ENCODE measurements at places on chromosomes 2 and 18.

- no peak for DNase-seq
Measured at GRCh38 chr2:63424329-63425078, 163.8 kb downstream of the WDPCP start.

DNA sequence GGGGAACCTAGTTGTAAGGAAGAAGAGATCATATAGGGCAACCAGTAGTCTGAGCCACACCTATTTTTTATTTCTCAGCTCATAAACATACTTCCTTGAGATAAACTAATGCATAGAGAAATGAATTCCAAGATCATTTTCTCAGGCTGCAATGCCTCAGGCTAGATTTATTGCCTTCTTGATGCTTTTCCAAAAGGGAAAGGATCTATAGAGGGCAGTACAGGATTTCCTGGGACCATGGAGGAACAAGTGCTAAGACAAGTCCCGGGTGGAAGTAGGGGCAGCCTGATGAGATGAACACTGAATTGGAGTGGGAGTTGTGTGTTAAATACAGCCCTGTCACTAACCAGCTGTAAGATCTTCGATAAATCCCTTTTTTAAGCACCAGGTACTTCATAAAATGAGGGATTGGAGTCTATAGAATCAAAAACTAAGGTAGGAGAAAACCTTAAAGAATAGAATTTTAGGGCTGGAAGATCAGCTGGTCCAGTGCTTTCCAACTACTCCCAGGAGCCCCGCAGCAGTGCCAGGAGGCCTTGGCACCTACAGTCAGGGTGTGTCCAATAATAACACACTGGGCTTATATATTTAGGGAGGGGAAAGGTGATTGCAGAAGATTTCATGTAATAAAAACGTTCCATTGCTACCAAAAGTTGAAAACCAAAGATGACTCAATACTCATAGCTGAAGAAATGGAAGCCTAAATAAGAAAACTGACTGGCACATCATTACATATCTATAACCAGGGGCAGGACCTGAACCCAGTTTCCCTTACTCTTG lies 58.1 kb downstream of the SERTAD2 start:
- DNase-seq: no peak

GRCh38 chr2:46537624-46538295 lies 58.4 kb downstream of the TMEM247 start:
- no peak for DNase-seq

- DNase-seq: no peak
Measured at GRCh38 chr2:214011676-214012075, 399.2 kb upstream of the VWC2L start.

DNA sequence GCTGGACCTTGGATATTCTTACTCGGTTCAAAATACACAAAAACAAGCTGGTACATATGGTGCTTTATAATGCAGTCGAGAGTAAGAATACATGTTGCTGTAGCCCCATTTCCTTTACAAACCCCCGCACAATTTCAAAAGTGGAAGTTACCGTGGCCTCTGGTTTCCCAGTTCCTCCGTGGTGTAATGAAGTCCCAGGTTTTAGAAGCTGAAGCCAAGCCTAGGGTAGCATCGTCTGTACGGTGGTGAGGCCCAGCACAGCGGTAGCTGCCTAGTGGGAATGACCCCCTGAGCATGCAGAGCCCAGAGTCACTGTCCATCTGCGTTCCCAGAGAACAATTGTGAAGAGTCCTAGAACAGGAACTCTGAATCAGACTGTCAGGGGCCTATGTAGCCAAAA lies 171.8 kb downstream of the ASXL3 start:
- no peak for DNase-seq

GRCh38 chr2:154709215-154709614 lies 10.7 kb downstream of the KCNJ3 start:
- no peak for DNase-seq

DNA sequence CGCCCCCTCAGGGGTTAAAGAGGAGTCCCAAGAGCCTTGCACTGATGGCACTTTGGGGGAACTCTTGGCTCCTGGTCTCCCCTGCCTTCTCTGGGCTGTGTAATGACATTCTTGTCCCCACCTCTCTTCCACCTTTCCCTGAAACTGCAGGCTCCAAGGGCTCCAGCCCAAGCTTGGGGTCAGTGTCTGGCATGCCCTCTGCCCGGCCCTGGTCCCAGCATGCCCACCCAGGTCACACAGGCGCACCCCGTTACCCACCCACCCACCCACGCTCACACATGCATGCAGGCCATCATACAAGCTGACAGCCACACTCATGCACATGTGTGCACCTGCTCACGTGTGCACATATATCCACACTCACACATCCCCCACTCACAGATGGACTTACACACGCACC lies 6.9 kb upstream of the NT5DC4 start:
- DNase-seq: no peak

GRCh38 chr2:127770973-127771735 lies 39.8 kb downstream of the WDR33 start:
- no peak for DNase-seq

DNA sequence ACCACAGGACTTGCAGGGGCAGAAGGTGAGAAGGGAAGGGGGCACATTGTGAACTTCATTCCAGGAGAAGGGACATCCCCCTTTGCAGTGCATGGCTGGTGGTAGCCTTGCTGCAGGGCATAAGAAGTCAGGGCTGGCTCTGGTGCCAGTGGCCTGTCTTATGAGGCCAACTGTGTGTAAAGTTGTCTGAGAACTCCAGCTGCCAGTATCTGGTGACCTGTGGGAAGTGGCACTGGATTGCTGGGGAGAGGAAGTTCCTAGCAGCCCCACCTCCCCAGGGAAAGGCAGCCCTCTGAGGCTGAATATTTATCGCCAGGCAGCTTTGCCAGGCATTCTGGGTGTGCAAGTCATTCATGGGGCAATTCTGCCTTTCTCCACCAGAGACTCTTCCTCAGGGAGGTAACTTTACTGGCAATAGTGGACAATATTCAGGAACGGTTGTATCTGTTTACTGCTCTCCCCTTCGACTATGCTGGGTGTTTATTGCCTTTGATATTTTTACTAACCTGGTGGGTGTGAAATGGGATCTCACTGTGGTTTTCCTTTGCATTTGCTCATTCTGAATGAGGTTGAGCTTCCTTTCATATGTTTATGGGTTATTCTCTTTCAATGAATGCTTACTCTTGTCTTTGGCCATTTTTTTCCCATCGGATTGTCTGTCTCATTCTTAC lies 12.3 kb downstream of the TRPM8 start:
- DNase-seq: no peak

DNA sequence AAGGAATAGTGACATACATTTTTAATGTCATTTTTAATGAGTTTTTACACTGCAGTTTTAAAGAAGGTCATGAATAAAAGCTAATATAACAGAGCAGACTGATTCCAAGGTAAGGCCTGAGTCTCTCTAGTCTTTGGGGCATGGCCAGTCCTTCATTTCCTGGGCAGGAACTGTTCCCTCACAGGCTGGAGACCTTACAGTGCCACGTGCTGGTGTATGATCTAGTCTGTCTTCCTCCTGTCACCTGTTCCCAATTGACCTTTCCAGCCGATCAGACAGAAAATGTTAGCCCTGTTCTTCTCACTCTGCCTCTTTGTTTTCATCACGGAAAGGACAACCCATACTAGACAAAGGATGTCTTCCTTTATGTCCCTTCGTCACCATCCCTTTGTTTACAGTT lies 33.6 kb downstream of the ZCCHC2 start:
- DNase-seq: no peak

GRCh38 chr2:178927173-178927572 lies 120.0 kb upstream of the TTN start:
- no peak for DNase-seq

GRCh38 chr18:21315741-21316197 lies 73.7 kb downstream of the GREB1L start:
- no peak for DNase-seq

DNA sequence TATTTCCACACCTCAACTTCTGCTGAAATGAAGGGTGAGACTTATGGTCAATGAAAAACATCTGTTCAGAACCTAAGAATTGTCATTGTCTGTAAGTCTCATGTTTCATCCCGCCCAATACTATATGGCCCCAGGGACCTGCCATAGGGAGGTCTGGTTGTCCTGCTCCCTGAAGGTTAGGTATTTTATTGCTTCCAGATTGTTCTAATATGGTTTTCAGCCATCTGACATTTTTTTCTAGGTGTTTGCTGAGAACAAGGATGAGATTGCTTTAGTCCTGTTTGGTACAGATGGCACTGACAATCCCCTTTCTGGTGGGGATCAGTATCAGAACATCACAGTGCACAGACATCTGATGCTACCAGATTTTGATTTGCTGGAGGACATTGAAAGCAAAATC lies 7.3 kb downstream of the XRCC5 start:
- no peak for DNase-seq

DNA sequence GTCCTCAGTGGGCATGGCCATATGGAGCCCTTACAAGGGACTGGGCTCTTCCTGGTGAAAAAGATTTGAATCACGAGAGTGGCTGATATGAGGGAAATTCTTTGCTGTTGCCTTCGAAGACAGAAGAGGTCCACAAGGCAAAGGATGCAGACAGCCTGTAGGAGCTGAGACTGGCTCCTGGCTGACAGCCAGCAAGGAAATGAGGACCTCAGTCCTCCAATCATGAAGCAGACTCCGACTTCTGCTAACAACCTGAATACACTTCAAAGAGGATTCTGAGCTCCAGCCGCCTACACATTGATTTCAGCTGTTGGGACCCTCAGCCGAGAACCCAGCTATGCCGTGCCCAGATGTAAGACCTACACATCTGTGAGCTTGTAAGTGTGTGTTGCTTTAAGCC lies 3.0 kb upstream of the ST8SIA5 start:
- no peak for DNase-seq

DNA sequence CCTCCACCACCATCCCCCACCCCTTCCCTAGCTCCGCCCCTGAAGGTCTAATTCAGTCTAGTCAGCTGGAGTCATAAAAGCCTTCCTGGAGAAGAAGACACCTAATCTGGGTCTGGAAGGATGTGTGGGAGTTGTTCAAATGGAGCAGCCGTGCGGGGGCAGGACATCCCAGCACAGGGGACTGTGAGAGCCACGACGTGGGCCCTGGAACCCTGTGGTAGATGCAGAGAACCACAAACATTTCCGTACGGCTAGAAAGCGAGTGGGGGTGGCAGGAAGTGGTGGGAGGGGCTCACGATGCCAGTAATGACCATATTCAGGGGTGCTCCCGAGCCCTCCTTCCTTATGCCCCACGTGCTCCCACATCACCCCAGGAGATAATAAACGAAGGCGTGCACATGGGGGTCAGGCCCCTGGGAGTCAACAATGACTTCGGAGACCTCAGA lies 20.9 kb upstream of the COL6A3 start:
- peak; percentile 77 for DNase-seq

DNA sequence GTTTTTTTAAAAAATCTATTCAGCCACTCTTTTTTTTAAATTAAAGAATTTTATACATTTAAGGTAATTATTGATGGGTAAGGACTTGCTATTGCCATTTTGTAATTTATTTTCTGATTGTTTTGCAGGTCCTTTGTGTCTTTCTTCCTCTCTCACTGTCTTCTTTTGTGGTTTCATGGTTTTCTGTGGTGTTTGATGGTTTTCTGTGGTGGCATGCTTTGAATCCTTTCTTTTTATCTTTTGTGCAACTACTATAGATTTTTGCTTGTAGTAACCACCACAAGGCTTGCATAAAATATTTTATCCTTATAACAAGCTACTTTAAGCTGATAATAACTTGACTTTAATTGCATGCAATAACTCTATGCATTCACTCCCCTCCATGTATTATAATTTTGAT lies 31.5 kb upstream of the SLC4A10 start:
- no peak for DNase-seq

- no peak for DNase-seq
Measured at GRCh38 chr18:13179566-13180113, 38.9 kb upstream of the LDLRAD4 start.

DNA sequence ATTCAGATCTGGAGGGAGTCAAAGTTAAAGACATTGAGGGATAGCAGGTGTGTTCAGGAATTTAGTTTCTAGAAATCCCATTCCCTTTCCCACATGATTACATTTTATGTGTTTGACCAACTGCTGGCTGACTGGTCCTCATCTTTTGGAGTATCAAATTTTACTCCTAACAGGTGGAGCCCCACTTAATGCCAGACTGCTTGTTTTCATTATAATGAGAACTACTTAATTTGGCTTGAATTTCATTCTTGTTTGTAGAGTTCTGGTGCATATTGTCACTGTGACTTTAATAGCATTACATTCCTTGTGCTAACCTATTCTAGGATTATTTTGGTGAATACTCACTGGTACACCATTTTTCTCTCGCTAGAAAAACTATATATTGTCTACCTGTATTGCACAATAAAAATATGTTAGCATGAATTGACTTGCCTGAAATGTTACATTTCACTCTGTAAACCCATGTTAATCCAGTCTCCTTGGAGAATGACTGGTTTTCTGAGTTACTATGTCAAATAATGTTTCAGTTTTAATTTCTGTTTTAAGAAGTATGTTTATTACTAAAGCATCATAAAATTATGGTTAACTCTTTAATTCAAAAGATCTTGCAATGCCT lies 98.2 kb downstream of the TANC1 start:
- no peak for DNase-seq

GRCh38 chr2:239145106-239145505 lies 255.7 kb downstream of the HDAC4 start:
- no peak for DNase-seq

- DNase-seq: no peak
Measured at GRCh38 chr2:21067859-21068537, 24.1 kb upstream of the APOB start.

Measured in stimulated activated CD4-positive, alpha-beta T cell treated with anti-CD3 and anti-CD28 coated beads, Interleukin-4, amount 100 ng/mL, for 1 hour (primary cell).